ENCODE measurements at places on chromosomes 16 and 17.

DNA sequence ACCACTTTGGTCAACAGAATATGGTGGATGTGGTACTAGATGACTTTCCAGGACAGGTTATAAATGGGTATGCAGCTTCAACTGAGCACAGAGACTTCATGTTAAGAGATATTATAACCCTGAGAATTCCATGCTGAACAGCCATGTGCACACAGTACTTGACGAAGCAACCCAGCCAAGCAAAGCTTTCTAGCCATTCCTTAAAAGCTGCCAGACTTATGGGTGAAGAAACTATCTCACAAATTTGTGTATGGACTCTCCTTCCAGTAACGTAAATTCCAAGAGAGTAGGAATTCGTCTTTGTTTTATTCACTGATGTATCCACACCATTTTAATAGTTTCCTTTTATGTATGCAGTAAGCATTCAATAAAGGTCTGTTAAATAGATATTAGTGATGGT, 76.1 kb downstream of the KANSL1 start:
- ATAC-seq, result no peak

DNA sequence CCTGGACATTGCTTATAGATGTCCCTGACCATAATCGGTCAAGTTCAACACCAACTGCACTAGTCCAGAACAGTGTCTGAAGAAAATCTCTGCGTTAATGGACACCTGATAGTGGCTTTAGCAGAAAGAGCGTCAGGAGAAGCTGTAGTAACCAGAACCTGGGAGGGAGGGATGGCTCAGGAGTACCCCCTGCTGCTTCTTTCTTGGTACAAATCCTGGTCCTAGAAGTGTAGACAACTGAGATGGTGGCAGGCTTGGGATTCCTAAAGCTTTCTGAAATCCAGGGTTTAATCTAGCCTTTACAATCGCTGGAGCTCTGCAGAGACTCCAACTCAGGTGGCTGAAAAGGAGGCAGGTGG, 5.4 kb downstream of the MAP3K14 start:
- ATAC-seq, result no peak

GRCh38 chr17:28807925-28808634, 34.5 kb downstream of the FAM222B start:
- ATAC-seq, result no peak

DNA sequence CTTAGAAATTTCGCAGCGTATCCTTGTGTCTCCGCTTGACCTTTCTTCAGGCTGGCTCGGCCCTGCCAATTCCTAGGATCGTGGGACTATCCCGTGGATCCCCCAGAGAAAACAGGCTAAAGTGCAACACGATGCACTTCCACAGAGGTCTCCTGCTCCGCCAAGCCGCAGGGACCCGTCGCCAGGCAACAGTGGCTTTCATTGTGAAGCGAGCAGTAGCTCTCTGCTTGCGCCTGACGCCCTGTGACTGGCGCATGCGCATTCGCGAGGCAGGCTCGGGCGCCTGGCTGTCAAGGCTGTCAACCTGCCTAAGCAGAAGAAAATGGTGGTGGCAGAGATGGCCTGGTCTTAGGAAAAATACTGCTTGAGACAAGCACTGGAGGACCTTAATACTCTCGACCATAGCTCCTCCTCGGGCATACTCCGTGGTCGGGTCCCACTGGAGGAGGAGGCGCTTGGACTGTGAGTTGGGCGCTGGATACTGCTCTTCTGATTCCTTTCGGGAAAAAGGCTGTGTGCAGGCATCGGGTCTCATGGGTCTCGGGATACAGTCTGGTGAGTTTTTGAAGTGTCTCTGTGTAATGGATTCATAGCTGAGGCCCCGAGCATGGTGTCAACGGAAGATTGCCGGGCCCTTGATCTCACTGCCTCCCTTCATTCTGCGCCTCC, 2336.1 kb downstream of the TP53TG3F start:
- ATAC-seq, result no peak

DNA sequence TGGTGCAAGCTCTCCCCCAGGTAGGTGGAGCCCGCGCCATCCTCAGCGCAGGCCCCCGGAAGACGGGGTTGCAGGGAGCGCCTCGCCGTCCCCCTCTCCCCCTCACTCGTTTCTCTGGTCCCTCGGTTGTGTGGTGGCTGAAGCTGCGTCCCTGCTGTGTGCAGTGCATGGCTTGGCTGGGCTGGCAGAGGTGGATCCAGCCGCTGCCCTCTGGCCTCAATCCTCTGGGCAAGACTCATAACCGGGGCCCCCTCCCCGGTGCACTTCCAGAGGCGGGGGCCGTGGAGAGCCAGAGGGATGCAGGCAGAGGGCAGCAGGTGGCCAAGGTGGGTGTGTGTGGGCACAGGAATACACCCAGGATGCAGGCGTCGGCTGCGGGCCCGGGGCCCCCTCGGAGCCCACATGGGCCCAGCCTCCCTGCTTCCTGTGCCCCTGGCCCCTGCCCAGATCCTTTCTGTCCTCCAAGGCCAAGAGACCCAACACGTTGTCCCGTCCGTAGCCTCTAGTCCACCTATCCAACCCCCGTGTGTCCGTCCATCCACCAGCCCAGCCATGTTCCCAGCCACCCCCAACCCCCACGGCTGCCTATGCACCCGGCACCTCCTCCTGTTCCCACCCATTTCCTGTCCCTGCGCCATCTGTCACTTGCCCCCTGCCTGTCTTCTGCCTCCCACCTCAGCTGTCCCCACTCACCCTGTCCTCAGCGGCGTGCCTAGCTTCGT, 9.3 kb downstream of the TPSG1 start:
- ATAC-seq, result no peak

- no peak for ATAC-seq
Measured at GRCh38 chr16:76294396-76295214, 17.4 kb downstream of the CNTNAP4 start.

DNA sequence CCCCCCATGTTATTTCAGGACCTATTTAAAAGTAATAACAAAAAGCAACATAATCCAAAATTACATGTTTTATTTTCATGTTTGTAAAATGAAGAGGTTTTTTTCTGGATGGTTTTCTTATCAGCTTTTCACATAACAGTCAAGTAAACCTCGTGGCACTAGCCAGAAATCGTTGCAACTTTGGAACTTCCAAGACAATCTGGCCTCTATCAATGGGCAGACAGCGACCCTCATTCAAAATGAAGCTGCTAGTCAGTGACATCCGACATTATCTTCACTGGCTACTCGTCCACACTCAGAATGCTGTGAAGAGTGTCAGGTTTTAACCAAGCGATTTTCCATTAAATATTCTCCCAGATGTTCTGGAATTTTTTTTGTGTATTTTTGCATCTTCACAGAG, 22.7 kb downstream of the ZNF652 start:
- ATAC-seq, result no peak

DNA sequence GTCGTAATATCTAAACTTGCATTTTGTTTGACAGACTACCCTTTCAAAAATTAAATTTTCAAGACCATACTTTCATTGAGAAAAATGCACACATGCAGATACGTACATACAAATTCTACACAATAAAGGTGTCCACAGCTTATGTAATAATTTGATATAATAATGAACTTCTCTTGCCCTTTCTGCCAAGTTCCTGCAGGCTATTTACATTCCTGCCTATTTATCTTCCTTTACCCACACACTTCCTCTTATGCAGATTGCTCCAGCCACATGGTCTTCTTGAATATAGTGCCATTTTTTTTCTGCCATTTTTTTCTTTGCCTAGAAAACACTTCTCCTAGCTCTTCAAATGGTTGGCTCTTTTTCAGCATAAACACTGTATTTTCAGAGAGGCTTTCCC, 826.9 kb upstream of the CDH8 start:
- no peak for ATAC-seq

GRCh38 chr16:84905965-84906460, 86.2 kb downstream of the CRISPLD2 start:
- no peak for ATAC-seq

DNA sequence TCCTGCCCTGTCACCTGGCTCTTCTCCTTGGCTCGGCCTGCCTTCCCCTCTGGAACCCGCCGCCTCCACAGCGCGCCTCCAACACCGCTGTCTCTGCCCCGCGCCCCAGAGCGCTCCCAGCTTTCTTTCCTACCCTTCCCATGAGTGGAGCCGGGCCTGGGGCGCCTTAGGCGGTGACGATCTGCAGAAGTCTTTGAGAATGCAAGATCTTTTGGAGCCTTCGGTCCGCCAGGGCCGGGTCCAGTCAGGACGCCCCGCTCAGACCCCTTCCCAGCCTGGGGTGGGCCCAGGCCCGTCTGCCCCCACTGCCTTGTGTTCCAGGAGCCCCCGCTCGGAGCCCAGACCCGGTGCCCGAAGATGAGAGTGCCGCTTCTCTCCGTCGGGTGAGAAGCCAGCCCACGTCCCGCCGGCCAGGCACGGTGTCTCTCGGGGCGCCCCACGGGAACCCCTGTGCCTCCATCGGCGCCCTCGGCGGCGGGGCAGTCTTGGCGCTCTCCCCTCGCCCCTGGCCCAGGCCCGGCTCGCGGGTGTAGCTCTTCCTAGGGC, 40.0 kb downstream of the MRM1 start:
- no peak for ATAC-seq

GRCh38 chr17:12402963-12403622, 262.6 kb upstream of the MYOCD start:
- no peak for ATAC-seq

- ATAC-seq, result no peak
Measured at GRCh38 chr16:3144321-3144983, 9.6 kb downstream of the ZNF213 start.

DNA sequence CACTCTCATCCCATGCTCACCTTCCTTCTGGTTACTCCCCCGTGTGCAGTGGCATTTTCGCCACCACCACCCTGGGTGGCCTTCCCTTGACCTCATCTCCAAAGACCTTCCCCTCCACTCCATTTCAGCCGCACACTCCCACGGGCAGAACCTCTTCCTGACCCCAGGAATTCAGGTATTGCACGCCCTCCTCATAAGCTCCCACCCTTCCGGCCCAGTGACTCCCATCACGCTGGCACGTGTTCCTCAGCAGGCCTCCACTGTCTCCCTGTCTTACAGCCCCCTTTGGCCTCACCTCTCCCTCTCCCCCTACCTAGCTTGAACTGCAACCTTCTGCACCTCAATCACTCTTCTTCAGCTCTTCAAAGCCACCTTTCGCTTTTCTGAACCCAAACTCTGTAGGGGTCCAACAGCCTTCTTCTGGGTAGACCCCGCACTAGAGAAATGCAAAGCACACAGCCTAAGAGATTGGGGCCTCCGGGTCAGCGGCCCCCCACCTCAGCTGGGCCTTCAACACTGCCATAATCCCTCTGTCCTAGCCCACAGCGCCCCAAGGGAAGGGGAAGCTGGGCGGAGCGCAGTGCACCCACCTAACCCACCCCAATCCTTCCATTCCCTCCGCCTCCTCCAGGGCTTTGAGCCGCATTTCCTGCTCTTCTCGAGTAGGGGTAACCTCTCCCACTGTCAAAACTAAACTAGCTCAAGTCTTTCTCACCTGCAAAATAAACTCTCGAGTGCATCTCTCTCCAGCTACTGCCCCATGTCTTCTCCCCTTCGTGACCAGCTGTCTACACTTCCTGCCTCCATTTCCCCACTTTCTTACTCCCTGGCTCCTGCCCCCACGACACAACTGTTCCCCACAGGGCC, 1.7 kb upstream of the TMEM97 start:
- no peak for ATAC-seq

DNA sequence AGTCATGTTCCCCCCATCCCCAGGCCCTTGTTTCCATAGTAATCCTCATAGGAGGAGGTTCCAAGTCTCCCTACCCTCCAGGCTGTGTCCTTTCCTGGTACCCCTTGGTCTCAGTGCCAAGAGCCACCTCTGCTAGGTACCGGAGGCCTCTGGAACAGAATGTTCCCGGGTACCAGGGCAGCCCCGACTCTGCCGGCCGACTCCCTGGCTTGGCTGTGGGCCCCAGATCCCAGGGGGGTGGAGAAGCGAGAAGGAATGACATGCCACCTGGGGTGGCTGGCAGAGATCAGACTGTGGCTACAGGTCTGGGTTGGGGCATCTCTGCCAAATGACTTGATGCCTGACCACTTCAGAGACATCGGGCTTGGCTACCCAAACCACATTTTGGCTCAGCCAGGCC, 3.6 kb downstream of the STAC2 start:
- ATAC-seq, result no peak

Data from activated T-helper 17 cell treated with anti-CD3 and anti-CD28 coated beads, Interleukin-2, amount 50 U/mL, for 72 hours (primary cell).